Caco-2 (cell line): ENCODE measurements at places on chromosomes 12 and 14.

GRCh38 chr14:68592948-68593556, 199.8 kb downstream of the ZFP36L1 start:
- DNase-seq, result no peak

- no peak for DNase-seq
Observed at GRCh38 chr12:113860059-113860820, 105.9 kb downstream of the RBM19 start.

DNA sequence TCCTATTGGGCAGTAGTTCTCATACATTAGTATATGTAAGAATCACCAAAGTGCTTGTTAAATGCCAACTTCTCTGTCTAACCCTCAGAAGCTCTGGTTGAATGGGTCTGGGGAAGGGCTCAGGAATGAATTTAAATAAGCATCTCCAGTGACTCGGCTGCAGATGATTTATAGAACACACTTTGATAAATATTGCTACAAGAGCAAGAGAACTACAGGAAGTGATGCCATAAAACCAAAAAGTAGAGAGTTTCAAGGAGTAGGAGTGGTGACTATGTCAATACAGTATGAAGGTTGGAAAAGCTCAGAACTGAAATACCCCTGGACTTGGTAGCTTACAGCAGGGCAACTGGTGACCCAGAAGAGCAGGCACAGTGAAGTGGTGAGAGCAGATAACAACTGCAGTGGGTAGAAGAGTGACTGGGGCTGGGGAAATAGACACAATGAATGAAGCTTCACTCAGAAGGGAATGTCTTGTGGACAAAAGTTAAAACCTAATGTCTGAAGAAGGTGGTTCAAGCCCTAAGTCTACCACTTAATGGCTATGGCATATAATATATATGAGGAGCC, 8.0 kb upstream of the PLEKHA5 start:
- no peak for DNase-seq

GRCh38 chr12:124365726-124366430, 71.0 kb downstream of the RFLNA start:
- DNase-seq, result no peak

GRCh38 chr12:6226002-6226678, 25.9 kb downstream of the CD9 start:
- DNase-seq, result no peak

DNA sequence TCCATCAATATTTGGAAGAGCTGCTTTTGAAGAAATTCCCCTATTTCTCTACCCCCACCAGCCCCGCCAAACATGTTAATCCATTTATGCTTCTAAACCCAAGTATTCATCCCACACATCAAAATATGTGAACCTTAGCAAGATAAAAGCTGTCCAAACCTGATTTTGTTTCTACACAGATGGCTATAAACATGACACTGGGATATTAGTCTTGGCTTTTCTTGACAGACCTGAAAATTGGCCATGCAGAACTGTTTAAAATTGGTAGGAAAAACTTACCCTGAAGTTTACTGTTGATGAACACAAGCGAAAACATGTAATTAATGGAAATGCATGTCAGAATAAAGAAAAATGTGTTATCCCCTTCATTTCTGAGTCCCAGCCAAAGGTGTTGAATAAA, 370.0 kb downstream of the EGLN3 start:
- no peak for DNase-seq

GRCh38 chr14:83918546-83918945, 1611.4 kb upstream of the FLRT2 start:
- DNase-seq, result no peak

DNA sequence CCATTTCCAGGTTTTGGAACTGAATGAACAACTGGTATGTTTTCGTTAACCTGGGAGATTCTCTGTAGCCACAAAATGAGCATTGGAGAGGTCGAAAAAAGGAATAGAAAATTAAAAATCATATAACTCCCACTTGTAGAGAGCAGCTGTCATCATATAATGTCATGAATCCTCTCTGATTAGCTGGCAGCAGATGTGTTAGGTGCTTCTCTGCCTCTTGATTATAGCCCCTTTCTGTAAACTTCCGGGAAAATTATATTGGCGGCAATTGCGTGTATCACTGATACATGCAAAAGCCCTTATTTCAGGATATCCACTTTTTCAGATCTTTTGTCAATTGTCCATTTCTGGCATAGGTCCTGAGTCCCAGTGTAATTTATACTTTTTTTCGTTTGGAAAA, 31.7 kb downstream of the FGD4 start:
- DNase-seq, result no peak

DNA sequence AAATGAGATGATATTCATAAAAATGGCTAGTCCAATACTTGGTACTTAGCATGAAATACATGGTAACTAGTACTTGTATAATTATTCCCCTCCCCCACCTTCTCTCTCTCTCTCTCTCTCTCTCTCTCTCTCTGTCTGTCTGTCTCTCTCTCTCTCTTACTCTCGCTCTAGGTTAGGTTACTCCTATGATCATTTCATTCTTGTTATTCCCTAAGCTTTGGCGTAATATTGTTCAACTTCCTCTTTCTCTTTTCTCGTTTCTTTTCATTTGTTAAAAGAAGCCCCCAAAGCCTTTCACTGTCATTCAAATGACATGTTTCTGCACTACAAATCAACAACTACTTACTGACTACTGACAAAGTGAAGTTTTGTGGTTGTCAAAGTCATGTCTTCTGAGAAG, 89.8 kb downstream of the GRIP1 start:
- no peak for DNase-seq
